ENCODE measurements at places on chromosomes 7 and 10.

DNA sequence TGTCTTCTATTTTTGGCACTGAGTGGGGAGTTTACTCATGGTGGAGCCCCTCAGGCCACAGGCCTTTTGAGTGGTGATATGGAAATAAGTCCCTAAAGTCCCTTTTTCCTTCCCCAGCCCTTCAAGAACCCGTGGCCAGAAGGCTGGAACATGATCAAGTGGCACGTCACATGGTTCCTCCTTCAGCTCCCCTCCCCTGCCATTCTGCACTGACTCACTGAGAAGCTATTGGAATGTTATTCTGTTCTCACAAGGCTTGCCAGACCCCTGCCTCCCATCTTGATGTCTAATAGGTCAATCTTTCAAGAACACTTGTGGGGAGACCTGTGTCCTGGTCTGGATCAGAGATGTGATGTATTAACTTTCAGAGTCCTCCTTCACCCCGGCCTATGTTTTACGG, 279.8 kb downstream of the SEC23IP start:
- no peak for DNase-seq

- peak; percentile 23 for DNase-seq
Observed at GRCh38 chr7:2086229-2086628, 146.5 kb downstream of the MAD1L1 start.

DNA sequence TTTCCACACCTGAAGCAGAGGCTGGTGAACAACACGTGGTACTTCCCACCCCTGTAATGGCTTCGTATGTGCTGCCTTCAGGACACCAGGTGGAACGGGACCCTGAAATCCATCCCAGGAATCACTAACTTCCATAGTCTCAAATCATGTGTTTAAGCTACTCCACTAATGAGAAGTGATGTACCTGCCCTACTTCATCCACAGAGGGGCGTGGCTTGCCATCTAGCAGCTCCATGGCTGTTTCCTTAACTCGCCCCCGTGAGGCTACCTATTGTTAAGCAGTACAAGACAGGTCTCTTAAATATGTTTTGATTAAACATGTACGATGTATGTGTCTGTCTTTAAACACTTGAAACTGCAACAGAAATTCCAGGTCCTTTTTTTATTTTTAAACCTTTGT, 31.8 kb downstream of the ARL3 start:
- no peak for DNase-seq

DNA sequence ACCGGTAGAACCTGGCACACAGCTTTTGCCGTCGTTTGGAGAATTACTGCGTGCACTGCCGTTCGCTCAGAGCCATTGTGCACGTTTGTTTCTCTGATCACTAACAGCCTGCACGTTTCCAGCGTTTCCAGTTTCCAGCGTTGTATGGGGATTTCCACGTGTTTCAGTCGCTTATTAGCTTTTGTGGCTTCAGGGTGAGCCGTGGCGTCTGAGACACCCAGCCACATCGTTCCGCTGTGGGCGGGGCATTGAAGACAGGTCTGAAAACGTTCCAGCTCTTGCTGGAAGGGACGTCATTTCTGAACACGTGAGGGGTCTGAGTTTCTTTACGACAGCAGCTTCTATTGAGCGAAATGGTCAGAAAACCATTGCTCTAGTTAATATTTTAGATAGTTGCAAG, 164.8 kb downstream of the DNAJB6 start:
- DNase-seq, result no peak

DNA sequence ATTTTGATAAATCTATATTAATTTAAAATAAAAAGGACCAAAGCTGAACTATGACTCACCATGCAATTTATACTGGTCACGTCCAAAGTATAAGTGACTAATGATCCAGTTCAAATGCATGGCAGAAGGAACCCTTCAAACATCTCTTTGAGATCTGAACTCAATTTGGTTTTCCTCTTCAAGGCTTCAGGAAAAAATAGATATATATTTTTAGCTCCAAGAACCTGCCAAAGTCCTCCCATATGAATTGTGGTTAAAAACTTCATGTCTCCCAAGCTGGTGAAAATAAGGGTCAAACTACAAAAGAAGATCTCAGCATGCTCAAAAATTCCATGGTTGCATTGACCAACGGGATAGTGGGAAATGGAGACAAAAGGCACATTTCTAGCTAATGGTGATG, 34.6 kb upstream of the PDE1C start:
- no peak for DNase-seq

DNA sequence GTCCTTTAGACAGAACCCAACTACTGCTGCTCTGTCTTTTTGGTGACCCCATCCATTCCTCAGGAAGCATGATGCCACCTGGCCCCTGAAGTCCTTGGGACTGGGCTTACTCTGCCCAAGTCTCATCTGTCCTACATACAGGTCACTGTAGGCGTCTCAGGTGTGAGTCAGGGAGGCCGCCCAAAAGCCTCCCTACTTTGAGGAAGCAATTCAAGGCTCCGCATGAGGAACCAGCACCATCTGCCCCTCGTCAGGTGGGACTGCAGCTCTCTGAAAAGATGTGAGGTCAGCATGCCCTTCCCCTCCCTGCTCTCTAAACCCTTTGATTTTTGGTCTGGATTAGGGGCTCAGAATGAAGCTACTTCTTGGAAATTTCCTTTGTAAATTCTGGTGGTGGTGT, 354.8 kb downstream of the CXCL12 start:
- DNase-seq, result no peak

DNA sequence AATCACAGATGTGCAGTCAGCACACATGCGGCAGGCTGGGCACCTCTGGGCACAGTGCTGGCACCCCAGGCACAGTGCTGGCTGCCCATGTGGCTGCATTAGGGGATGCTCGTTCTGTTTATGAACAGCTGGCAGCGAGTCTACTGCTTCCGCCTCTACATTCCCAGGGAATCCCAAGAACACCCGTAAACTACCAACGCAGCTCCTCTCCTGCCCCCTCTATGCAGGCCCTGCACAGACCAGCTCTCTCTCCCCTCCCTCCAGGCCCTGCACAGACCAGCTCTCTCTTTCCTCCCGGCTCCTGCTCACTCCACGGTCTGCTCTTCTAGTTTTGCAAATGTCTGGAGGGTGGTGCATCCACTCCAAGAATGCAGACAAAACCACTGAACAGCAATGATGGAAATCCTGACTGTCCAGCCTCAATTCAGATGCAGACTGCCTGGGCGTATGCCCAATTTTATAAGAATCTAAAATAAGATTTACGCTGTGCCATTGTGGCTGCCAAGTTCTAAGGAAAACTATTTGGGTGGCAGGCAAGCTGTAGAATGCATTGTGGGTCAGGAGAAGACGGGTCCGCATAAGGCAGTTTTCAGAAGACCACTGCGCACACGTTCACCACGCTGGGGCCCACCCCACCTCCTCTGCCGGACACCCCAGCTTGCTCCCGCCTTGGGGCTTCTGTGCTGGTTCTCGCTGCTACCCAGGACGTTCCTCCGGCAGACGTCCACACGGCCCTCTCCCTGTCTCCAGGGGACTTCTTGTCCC, 234.6 kb downstream of the ZMYND11 start:
- no peak for DNase-seq

DNA sequence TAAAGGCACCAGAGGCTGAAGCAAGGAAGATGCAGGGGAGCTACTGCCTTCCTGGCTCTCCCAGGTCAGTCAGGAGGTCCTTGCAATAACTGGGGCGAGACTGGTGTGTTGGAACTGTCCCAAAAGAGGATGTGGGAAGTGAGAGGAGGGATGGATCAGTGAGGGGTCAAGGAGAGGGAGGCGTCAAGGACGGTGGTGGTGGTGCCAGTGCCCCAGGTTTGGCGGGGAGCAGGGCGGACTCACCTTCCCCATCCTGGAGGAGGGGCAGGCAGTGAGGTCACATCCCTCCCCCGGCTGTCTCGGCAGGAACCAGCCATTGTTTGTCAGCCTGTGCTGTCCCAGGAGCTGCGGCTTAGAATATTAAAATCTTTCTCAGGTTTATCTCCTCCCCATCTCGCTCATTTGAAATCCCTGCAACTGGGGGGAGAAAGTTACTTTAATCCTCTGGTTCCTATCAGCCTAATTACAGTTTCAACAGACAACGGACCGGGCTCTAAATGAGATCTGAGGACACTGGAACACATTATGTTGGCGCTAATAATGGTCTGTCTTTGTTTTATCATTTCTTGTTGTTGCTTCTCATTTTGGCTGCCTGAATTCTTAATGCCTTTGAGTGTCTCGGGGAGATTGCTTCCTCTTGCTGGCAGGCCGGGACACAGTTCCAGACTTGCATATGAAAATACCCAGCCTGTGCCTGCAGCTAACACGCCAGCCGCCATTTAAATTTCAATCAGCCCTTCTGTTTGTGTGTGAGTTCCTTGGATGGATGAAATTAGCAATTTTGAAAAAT, 387.5 kb downstream of the RPS24 start:
- no peak for DNase-seq

GRCh38 chr10:70684374-70684773, 12.1 kb downstream of the ADAMTS14 start:
- DNase-seq, result no peak

GRCh38 chr7:155754165-155754564, 58.1 kb downstream of the SHH start:
- no peak for DNase-seq

DNA sequence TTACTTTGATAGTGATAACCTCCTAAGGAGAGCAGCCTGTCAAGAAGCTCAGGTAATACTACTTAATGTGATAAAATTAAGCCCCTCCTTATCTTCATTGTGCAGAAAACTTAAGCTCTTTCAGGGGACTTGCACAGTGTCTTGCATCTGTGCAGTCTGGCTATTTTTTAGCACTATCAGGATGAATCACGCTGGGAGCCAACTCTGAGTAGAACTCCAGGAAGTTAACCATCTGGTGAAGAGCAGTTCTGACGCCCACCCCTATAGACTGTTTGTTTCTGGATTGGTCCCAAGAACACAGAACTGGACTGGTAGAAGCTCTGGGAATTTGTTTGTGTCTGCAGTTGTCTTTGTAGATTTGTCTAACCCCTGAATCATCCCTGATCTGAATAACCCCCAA, 41.9 kb downstream of the AGK start:
- no peak for DNase-seq

- no peak for DNase-seq
Observed at GRCh38 chr10:77746047-77746707, 108.6 kb upstream of the KCNMA1 start.

- DNase-seq, result no peak
Observed at GRCh38 chr7:112283382-112283910, 77.0 kb downstream of the ZNF277 start.

DNA sequence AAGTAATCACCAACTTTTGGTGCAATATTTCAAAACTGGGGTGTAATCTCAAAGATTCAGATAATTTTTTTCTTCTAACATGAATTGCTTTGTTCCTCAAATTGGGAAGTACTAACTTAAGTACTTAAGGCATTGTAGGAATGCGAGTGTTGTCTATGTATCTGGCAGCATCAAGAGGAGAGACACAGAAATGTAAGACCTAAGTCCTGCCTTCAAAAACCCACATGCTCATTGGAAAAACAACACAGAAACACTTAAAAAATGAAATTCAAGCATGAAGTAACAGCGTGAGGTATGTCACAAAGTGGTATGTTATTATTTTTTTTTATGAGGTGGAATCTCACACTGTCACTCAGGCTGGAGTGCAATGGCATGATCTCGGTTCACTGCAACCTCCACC, 288.5 kb downstream of the ZEB1 start:
- no peak for DNase-seq

DNA sequence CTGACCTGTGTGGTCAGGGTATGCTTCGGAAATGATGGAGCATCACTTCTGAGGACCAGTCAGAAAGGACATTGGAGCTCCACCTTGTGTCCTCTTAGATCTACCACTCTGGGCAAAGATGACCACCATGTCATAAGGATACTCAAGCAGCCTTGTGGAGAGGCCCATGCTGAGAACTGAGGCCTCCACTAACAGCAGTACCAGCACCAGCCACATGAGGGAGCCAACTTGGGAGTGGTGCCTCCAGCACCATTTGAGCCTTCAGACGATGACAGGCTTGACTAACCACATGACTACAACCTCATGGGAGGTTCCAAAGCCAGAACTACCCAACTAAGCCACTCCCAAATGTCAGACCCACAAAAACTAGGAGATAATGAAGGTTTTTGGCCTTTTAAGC, 116.0 kb downstream of the NPTX2 start:
- DNase-seq, result no peak

GRCh38 chr10:17817316-17817715, 8.2 kb downstream of the MRC1 start:
- no peak for DNase-seq

DNA sequence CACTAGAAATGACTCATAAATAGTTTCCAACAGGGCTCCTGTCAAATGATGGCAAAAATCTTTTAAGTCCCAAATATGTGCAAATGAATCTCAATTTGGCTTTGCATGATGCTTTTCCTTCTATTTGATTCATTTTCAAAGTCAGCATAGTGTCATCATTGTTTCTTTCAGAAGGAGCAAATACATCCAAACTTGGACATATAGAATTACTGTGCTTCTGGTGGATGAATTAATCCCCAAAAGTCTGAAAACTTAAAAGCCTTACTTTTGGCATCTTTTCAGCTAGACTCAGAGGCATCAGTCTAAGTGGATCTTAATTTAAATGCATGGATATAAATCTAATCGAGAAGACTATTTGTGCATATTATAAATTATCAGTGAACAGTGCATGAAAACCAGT, 578.1 kb upstream of the FZD8 start:
- DNase-seq, result no peak

- no peak for DNase-seq
Observed at GRCh38 chr7:2044883-2045471, 187.8 kb downstream of the MAD1L1 start.

DNA sequence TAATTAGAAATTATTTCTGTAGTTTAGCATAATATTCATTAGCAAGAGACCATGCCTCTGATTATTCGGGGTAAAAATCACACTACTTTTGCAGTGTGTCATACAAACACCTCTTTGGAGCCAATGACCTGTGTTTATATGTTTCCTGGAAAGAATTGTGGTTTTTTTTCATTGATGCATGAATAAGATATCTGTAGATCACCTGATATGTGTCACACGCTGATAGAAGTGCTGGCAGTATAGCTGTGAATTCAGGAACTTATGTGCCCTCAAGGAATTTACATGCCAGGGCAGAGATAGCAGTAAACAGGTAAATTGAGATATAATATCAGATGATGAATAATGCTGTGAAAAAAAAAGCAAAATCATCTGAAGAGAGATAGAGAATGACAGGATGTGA, 118.2 kb downstream of the VPS50 start:
- DNase-seq, result no peak

DNA sequence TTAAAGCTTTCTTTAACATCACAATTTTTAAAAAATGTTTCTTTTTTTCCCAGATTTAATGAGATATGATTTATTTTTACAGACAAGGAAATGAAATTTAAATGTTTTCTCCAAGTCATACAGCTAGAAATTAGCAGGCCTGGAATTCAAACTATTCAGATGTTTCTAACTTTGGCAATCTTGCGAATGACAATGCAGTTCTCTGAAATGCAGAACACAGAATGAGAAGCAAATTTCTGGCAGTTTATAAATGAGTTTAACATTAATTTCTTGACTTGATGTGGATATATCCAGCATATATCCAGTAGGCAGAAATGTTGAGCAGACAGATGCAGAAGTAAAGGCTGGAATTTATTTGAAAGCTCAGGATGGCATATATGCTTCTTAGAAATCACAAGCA, 227.5 kb downstream of the THSD7A start:
- DNase-seq, result no peak
